ENCODE measurements at places on chromosomes 3 and 15.

DNA sequence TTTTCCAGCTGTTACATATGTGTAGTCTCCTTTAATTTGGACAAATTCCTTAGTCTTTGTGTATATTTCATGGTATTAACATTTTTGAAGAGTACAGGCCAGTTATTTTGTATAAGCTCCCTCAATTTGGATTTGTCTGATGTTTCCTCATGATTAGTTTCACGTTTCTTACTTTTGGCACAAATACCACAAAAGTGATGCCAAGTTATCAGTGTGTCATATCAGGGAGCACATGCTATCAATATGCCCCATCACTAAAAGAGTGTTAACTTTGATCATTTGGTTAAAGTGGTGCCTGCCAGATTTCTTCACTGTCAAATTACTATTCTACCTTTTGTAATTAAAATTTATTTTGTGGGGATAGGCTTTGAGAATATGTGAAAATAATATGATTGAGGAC is 14.6 kb downstream of the PCNP start:
- no peak for DNase-seq

DNA sequence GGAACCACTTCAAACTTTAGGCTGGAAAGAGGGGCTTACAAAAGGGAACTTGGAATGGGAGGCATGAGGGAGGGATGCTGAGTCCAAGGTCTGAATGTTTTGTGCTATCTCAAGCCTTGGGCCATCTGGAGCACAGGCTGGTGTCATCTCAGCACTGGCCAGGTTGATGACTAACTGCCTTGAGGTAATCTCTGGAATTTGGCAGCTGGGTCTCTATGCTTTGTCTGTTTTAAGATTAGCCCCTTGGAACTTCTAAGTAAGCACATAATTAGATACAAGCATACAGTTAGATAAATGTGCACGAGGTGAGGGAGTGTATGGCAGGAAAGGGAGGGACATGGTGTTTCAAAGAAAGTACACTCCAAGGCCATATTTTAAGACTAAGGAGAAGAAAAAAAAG is 252.4 kb upstream of the CCDC54 start:
- DNase-seq, result no peak

GRCh38 chr3:112808136-112808535 is 38.5 kb downstream of the CD200R1L start:
- DNase-seq, result no peak

- DNase-seq, result no peak
These were observed 237.4 kb upstream of the NR2F2 start for GRCh38 chr15:96093063-96093462.

GRCh38 chr3:126040386-126040785 is 43.5 kb downstream of the SLC41A3 start:
- no peak for DNase-seq

GRCh38 chr3:150410311-150411105 is 2.4 kb downstream of the TSC22D2 start:
- DNase-seq, result no peak

DNA sequence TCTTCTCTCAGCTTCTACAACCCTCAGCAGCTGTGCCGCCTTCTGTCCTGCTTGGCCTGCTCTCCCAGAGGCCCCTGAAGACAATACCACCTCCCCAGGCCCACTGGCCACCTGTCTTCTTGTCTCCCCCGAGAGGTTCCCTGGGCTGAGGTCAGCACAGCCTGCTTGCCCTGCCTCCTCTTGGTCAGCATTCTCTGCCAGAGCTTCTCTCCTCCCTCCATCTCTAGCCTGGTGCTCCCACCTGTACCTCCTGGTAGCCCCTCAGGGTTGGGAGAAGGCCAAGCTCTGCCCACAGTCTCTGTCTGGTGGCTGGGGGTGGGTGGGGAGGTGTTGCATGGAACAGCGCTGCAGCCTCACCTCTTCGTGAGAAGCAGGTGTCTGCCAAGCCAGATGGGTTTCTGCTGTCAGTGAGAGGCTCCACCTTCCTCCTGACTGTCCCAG is 5.6 kb upstream of the ISLR start:
- DNase-seq, result no peak

DNA sequence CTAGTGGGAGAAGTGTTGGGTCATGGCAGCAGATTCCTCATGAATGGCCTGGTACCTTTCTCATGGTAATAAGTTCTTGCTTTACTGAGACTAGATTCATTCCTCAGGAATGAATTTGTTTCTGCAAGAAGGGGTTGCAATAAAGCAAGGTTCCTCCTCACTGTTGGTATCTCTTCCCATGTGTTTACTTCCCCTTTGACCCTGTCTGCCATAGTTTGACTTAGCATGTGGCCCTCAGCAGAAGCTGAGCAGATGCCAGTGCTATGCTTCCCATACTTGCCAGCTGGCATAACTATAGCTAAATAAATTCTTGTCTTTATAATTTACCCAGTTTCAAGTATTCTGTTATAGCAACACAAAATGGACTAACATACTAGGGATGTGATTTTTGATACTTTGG is 163.6 kb upstream of the COL8A1 start:
- DNase-seq, result no peak

DNA sequence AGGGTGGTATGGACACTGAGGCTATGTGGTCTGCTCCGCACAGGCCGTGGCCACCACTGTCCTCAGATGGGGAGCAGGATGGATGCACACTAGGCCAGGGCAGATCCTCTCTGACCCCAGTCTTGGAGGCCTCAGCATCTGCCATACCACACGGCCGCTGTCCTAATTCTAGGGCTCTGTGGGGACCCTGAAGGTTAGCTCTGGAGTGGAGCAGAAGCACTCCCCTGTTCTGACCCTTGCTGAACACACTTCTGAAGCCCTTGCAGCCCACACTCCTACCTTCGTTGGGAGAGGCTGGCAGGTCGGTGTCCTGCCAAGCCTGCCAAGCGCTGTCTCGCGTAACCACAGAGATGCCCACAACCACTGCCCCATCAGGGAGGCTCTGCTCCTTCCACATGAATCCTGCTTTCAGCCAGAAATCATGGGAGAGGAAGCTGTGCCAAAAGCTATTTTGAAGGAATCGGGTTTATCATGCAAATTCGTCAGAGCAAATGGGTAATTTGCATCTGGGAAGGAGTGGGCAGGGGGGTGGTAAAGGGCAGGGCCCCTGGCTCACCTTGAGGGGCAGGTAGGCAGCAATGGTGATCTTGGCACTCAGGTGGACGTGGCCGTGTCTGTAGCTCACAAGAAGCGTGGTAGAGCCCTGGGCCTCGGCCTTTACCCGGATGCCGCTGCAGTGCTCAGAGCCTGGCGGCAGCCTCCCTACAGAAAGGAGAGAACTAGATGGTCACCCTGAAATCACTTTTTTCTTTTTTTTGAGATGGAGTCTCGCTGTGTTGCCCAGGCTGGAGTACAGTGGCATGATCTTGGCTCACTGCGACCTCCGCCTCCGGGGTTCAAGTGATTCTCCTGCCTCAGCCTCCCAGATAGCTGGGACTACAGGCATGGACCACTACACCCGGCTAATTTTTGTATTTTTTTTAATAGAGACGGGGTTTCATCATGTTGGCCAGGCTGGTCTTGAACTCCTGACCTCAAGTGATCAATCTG is 54.4 kb downstream of the NUP210 start:
- DNase-seq, result no peak

DNA sequence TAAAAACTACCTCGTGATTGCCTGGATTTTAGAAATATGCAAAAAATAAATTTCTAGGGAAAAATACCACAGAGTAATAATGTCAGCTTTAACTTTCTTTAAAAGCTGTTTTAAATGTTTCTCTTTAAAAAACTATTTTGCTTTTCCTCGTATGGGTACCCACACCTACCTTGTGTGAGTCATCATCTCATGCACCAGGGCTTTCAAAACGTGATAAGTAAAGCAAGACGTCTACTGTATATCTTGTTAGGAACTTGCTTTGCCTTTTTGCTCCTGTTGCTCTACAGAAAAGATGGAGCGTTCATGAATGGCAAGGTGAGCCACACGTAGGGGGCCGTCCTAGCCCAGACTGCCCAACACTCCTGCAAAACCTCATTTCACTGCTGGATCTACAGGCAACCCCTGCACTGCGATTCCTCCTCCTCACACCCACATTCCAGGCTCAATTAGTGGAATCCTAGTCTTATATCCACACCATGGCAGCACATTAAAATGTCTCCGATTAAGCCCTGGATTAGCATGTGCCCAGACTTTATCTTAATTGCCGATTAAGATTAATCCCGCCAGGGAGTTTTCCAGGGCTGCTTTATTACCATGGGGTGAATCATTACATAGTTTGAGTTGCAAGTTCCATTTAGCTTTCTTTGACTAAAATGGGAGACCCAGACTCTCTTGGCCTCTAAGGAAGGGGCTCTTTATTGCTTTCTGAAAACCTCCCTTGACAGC is 293.6 kb upstream of the ICE2 start:
- DNase-seq, result no peak

- DNase-seq, result no peak
These were observed 347.7 kb downstream of the PLCL2 start for GRCh38 chr3:17232442-17232841.

GRCh38 chr3:181735911-181736310 is 24.2 kb downstream of the SOX2 start:
- DNase-seq, result no peak

DNA sequence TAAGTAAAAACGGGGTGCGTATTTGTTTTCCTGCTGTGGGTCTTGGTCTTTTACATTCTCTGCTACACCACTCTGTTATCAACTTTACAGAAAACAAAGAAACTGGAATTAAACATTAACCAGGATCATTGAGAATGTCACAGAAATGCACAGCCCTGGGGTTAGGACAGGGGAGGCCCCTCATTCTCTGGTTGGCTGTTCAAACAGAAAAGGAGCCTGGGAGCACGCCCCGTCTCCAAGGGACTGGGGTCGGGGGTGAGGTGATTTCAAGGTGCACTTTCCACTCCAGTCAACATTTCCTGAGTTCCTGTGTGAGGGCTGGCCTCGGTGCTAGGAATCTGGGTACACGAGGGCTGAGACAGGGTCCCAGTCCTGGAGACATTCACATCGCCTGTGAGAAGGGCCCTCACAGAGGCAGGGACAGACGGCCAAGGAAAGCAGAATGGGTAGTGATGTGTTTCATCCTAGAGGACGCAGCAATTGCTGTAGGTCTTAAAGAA is 30.3 kb downstream of the CPN2 start:
- no peak for DNase-seq

- DNase-seq, result no peak
These were observed 20.7 kb downstream of the RAP2B start for GRCh38 chr3:153182501-153183293.

DNA sequence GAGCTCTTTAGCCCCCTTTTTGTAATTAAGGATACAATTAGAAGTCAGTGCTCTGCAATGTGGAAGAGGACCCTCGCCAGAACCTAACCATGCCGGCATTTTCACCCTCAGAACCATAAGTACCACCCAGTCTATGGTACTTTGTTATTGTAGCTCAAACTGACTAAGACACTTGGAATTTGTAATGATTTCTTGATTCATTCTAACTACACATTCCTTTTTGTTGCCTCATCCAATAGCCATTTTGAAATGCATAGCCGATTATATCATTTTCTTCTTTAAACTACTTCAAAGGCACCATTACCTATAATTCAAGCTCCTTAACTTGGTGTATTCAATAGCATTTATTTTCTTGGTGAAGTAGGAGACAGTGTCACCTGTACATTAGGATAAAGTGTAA is 61.4 kb downstream of the GLB1 start:
- no peak for DNase-seq

GRCh38 chr3:182637350-182638110 is 155.8 kb upstream of the ATP11B start:
- no peak for DNase-seq

DNA sequence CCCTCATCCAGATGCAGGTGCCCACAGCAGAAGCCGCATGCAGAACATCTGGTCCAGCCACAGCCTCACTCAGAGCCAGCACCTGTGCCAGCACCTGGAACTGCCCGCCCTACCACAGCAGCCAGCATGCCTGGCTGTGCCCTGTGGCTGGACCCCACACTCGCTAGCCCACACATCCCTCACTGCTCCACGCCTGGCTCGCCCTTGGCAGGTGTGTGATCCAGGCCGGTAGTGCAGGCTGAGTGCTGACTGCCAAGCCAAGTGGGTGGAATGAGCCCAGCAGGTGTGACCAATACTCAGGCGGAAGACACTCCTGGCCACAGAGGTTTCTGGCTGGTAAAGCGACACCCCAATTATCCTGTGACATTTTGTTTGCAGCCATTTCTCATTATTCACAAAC is 162.4 kb upstream of the ROBO1 start:
- DNase-seq, result no peak

DNA sequence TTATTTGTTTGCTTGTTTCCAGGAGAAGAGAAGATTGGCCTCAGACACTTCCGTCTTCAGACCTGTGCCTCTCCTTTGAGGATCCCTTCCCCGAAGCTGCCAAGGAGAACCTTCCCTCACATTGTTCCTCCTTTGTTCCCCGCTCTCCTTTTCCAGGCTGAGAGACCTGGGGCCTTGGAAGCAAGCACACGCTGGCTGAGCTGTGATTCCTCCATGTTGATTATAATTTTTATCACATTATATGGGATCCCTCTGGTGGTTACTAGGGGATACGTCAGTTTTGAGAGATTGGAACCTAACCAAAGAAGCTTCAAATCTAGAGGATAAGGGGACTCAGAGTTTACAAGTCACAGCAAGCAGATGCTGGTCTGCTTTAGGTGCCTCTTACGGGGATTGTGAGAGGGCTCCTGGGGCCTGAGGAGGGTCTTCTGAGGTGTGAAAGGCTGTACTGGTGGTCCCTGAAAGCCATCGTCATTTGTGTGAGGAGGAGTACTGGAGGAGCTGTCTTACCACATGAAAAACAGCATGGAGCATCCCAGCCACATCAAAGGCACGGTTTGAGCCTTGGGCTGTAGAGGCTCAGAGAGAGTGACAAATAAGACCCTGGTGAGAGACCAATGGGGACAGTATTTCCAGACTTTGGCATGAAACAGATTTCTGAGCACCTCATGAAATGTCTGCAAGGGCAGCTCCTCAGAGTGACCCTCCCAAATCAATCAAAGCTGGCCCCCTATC is 760.1 kb upstream of the CFAP20DC start:
- DNase-seq, result no peak

GRCh38 chr3:185332026-185332735 is 30.8 kb upstream of the MAP3K13 start:
- no peak for DNase-seq

DNA sequence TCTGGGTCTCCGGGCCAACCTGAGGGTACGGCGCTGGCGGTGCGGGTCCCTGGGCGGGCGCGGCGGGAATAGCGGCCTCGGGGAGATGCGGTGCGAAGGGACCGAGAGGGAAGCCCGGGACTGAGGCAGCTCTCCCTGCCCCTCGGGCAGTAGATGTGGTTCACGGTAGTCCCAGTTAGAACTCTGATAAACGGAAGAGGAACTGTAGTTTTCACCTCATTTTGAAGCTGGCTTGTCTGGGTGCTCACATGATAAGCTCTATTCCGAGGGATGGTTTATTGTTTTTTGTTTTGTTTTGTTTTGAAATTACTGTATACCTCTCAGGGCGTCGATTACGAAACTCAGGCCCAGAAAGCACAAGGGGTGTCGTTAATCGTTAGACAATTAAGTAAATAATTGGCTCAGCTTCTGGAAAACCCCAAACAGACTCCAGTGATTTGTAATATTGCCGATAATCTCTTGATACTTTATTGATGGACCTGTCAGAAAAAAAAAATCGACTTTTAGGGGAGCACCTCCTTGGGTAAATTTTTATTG is 413 bp downstream of the NUSAP1 start:
- no peak for DNase-seq

- DNase-seq, result no peak
These were observed 114.2 kb downstream of the PGPEP1L start for GRCh38 chr15:98893401-98893800.
